Stimulated activated CD4-positive, alpha-beta T cell treated with anti-CD3 and anti-CD28 coated beads, Interleukin-1b, Interleukin-23, amount 100 ng/mL, for 4 hours (primary cell): ENCODE measurements at places on chromosomes 4 and X.

- DNase-seq = no peak
These were observed 32.3 kb downstream of the SUPT20HL1 start for GRCh38 chrX:24392709-24393108.

- no peak for DNase-seq
These were observed 6.2 kb downstream of the NAT8L start for GRCh38 chr4:2065106-2065930.

DNA sequence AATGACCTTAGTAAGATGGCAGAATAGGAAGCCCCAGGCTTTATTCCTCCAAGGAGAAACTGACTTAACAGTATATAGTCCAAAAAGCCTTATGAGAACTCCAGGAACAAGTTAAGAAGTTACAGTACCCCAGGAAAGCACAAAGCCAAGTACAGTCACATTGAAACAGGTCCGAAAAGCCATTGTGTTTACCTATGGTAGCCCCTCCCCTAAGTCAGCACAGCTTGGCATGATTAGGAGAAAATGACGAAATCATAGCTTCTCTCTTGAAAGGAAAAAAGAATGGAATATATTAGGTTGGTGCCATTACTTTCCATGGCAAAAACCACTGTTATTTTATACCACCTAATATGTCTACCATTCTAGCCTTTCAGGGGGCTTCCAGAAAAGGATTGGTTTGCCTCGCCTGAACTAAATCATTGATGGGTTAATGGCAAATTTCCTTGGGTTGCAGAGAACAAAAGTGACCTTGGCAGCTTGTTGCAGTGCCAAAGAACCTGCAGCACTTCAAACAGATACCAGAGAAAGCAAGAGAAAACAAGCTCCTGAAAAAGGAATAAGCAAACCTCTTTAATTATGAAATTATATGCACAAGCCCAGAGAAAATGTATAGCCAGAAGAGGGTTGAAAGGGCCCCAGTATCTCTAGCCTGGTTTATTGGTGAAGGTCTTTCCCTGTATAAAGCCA, 130.6 kb downstream of the PTCHD1 start:
- DNase-seq = no peak

GRCh38 chr4:13903901-13904300, 276.4 kb upstream of the BOD1L1 start:
- no peak for DNase-seq

DNA sequence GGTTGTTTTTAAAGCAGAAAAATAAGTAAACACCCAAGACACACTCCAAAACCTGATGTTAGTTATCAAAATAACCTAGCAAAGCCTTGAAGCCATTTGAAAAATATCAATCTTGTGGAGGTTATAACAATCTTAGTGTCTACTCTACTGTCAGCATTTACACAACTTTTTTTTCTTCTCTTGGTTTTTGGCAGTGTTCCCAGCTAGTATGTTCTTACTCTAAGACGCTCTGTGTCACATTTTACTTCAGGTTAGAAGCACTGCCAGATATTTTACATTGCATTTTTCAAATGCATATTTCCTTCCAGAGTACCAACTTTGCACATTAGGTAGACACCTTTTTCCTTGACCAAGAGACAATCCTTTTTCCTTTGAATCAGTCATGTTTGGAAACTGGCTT, 114.0 kb upstream of the INPP4B start:
- DNase-seq = no peak

DNA sequence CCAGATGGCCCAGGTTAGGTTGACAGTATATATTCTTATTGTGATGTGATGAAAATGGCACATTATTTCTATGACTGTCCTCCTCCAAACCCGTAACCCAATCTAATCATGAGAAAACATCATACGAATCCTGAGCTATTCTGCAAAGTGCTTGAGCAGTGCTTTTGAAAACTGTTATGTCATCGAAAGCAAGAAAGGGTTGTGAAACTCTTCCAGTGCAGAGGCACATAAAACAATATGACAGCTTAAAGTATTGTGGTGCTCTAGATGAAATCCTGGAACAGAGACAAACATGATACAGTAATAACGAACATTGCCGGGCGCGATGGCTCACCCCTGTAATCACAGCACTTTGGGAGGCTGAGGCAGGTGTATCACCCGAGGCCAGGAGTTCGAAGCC, 1648.0 kb downstream of the STIM2 start:
- no peak for DNase-seq

DNA sequence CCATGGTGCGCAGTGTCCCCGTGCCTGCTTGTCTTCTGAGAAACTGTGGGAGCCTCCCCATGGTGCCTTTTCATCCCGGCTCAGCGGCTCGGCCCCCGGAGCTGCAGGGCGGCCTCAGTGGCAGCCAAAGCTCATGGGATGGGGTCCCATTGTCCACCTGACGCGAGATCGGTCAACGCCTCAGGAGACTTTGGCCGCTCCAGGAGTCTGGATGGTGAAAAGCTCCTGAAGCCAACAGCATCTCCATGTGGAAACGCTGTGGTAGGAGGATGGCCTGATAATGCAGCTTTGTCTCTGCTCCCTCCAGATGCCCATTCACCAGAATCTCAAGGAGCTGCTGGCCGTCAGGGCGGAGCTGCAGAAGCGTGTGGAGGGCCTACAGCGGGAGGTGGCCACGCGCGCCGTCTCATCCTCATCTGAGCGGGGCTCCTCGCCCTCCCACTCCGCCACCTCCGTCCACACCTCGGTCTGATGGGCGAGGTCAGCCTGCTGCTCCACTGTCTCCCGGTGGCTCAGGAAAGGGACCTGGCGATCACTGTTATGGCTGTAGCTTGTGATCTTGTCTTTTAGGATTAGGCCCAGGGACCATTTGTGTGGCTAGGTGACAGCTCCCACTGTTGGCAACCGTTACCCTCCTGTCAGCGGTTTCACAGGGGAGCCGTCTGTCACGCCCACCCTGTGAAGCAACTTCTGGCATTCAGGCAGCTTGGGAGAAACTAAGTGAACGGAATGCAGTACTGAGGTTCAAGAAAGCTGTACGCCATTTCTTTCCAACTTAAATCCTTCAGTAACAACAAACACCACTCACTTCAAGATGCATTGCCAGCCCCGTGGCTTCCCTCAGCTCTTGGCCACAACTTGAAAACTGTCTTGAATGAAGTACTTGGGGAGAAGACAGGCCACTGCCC, 69.3 kb downstream of the MTMR1 start:
- DNase-seq = no peak
